ENCODE measurements at places on chromosomes 2 and 18. TPM values are rescaled to one million over a fixed set of nuclear protein-coding genes. Genes with fewer than 3 reads are reported as not detected.

The CCDC68 gene
- 8.3 TPM for total RNA-seq

DNA sequence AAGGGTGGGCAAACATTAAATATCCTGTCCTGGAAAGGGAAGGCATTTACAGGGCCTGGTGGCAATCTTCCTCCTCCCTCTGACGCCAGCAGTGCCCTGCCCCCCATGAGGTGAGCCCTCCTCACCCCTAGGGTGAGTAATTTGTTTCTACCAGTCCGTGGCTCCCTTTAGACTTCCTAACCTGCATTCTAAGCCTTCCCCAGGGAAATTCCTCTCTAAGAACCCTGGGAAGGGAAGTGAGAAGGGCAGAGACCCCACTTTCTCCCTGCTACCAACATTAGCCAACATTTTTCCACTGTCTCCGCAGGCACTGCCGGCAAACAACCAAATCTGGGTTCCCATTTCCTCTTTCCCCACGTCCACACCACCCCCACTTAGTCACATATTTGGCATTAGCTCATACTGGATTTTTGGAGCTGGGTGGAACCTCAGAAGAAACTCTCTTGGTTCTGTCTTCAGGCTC lies 69.3 kb downstream of the NRP2 start:
- no peak for DNase-seq

The HOXD9 gene
- not detected for total RNA-seq

DNA sequence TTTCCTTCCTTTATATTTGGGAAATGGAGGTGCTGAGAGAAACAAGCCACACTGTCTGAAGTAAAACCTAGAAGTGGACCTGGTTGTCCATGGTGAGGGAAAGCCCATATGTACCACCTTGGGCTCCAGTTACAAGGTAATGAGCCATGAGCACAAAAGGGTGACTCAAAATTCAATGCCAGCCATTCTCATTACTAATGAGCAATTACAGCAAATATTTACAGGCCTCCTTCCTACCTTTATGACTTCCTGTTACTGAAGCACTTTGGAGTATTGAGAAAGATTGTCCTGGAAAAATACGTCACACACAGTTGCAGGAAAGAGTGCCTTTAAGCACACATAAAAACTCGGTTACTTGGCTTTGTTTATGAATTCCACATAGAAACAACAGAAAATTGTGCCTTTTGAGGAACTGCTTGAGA lies 9.1 kb downstream of the EPAS1 start:
- DNase-seq: no peak

The PPM1B gene
- total RNA-seq: 34.5 TPM

- peak; percentile 33 for DNase-seq
Measured at GRCh38 chr2:134408386-134408785, 154.5 kb downstream of the MGAT5 start.

DNA sequence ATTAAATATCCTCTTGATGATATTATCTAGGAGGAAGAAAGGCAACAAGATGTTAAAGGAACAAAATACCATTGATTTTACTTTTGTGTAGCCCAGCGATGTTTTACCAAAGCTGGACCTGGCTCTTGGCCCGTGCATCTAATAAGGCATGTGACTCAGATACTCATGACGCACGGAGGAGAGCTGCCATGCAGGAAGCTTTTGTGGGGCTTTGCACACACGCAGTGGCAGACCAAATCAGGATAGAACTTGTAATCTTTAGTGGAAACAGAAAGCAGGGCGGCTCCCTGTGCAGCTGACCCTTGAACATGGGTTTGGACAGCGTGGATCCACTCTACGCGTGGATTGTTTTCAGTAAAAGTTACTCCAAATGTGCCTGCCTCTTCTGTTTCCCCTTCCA lies 190.0 kb downstream of the NAPG start:
- peak; percentile 59 for DNase-seq

The DYNAP gene
- not detected for total RNA-seq

DNA sequence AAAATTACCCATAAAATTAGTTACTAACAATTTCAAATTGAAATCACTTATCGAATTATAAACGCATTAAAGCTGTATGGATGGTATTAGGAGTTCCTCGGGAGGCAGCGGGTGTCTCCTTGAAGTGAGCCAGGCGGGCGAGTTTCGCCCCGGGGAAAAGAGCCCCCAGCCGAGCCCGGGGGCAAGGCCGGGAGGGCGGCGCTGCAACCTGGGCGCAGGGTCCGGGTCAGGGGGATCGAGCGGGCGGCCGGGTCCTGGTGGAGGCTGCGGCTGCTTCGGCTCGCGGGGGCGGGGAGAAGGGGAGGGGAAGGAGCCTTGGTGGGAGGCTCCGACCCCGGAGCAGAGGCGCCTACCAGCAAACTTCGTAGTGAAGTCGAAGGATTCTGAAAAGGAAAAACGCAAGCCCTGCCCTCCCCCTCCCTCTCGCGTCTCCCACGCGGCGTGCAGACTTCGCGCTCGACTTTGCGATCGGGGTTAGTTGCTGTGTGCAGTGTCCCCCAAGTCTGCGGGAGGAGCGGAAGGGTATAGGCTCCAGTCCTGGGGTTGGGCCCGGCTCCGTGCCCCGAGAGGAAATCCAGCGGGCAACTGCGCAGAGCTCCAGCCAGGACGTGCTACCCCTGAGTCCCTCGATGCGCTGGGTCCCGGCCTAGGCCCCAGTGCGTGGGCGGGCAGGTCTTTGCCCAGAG lies 140.8 kb downstream of the MEIS1 start:
- peak; percentile 42 for DNase-seq

The COL5A2 gene
- total RNA-seq: 253 TPM

The UGT1A5 gene
- not detected for total RNA-seq

DNA sequence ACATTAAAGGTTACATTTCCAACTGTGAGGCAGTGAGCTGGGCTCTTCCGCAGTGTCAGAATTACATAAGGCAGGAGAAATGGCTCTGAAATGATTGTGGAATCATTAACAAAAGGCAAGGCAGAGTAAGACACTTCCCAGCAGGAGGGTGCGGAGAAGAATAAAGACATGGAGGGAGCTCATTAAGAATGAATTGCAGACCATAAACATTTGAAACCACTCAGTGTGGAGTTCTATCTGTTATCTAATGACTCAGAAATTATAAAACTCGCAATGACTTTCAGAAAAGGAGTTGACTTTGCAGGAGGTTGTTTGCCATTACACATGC lies 77.0 kb downstream of the SMIM21 start:
- DNase-seq: no peak

- peak; percentile 17 for DNase-seq
Measured at GRCh38 chr2:199431746-199432213, 26.0 kb downstream of the SATB2 start.

- no peak for DNase-seq
Measured at GRCh38 chr18:78082816-78083215, 833.2 kb downstream of the GALR1 start.

DNA sequence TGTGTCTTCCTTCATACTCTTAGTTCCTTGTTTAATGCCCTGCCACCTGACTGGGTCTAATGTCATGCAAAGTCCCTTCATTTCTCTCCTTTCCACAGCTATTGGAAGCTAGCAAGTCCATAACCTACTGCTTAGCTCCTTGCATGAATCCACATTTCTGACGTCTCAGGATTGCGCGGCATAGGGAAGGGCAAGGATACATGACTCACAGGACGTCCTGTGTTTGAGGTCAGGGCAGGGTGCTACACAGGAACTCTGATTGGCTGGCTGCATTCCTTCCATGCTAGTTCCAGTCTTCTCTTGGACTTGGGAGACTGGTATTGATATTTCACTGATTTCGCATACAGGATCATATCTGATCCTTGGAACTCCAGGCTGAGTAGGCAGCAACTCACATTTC lies 137.9 kb downstream of the CDH2 start:
- peak; percentile 36 for DNase-seq

DNA sequence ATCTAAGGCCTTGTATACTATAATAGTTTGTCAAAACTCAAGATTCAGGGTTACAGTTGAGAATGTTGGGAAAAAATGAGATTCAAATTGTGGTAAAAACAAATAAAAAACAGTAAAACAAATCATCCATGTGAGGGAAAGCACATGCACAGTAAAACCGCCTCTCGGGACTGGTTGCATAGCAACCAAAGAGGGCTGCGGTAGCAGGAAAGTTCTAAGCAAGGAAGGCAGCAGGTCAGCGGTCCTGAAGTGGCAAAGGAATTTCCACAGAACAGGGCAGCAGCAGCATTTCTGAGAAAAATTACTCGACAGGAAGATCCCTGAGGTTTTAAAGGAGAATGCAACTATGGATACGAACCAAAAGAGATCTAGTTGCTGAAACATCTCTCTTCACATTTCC lies 93.7 kb downstream of the DYNAP start:
- peak; percentile 72 for DNase-seq

The FOXD4L1 gene
- total RNA-seq: 0.17 TPM

GRCh38 chr18:34221971-34222306 lies 2.8 kb downstream of the NOL4 start:
- no peak for DNase-seq

The ACMSD gene
- total RNA-seq: not detected

GRCh38 chr2:118989481-118989880 lies 47.5 kb downstream of the MARCO start:
- DNase-seq: no peak

The C2orf66 gene
- 0.26 TPM for total RNA-seq

- no peak for DNase-seq
Measured at GRCh38 chr18:10671441-10671840, 145.6 kb downstream of the NAPG start.

The IL1F10 gene
- not detected for total RNA-seq

The DPYSL5 gene
- total RNA-seq: not detected
